ENCODE measurements at places on chromosomes 2 and 18.

GRCh38 chr2:9991221-9991620, 39.7 kb downstream of the GRHL1 start:
- DNase-seq: no peak

- no peak for DNase-seq
Measured at GRCh38 chr2:205733648-205734047, 51.3 kb downstream of the NRP2 start.

GRCh38 chr18:75844146-75844545, 416.6 kb upstream of the SMIM21 start:
- no peak for DNase-seq

- DNase-seq: no peak
Measured at GRCh38 chr2:223300326-223300725, 248.3 kb downstream of the KCNE4 start.

GRCh38 chr2:101041413-101041812, 39.3 kb downstream of the RPL31 start:
- no peak for DNase-seq

DNA sequence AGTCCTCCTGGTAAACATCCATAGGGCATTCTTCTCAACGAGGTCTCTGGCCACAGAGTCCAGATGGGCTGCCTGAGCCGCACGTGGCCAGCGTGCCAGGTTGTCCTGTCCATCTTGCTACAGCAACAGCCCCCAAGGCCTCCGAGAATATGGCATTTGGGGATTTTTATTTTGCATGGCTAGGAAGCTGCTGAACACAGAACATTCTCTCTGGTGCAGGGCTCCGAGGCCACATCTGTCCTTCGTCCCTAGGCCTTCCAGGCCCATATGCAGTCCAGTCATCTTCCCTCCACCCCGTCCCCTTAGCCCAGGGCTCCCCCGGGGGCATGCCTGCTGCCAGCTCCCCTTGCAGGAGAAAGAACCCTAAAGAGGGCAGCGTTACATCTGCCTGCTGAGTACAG, 2.3 kb downstream of the HDAC4 start:
- no peak for DNase-seq

DNA sequence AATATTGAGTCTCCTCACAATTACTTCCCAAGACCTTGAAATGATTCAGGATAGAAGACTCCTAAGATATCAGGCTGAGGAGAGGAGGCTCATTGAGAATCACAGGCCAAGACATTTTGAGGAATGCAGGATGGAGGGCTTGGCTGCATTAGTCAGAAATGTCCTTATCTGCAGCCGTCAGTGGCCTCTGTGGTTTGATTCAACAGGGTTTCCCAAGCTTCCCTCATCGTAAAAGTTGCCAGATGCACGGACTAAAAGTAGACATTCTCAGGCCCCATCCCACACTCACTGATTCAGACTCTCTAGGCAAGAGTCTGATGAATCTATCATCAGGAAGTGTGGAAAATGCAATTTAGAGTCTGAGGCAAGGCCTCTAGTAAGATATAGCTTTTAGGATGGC, 34.0 kb upstream of the TMEM178A start:
- DNase-seq: no peak

DNA sequence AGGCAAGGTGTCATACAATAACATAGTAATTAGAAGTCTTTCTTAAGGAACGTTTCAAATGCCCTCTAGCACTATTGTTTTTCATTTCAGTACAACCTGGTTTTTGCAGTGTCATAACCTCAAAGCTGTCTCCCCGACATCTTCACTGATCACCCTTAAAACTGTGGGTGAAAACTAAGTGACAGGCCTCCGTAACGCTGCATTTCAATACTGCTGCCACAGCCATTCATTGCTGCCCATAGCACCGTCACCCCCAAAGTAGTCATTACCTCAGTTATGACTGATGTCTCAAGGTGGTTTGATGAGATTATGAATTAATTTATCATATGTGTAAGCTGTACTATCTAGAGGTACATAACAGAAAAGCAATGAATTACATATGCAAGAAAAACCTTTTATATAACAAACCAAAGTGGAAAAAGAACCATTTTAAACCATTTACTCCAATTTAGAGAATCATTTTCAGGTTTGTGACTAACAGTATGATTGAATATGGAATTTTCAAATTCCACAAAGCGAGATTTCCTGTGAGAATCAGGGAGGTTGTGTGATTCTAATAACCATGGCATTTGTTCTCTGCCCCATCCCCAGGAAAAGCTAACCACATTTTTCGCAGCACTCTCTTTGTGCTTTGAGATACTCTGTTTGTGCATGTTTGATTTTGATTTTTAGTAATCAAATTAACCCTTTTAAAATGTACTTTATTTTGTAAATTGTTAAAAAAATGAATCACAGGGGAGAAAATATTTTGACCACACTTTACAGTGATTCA, 263.0 kb downstream of the PTGR3 start:
- DNase-seq: no peak

DNA sequence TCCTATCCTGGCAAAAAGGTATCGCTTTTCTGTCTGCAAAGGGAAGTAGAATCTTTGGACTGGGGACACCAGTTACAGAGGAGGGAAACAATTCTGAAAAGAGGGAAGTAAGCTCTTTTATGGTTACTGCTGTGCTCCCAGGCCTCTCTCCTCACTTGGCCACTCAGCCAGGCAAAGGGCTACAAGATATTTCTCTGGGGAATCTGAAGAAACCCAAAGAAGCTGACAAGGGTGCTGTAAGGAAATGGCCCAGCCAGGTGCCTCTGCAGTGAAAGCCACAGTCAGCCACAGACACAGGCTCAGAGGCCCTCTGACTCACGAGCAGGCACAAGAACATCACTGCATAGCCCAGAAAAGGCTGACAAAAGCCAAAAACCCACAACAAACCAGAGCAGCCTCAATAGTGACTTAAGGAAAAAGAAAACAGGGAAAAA, 5.8 kb downstream of the HDLBP start:
- DNase-seq: peak; percentile 52

DNA sequence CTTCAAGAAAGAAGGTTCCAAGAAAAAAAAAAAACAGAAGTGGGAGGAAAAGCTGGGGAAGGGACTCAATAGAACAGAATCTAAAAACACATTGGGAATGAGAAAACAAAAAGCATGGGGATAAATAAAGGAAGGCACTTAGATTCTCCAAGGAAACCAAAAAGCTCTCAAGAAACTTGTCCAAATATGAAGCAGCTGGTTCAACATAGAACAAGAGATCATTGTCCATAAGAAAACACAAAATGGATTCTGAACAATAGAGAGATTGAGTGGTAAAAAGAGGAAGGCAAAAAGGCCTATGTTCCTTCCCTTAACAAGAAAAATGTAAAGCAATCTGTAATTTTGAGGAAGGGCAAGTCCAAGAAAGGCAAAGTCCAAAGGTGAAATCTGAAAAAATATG, 32.9 kb upstream of the ALK start:
- no peak for DNase-seq

- DNase-seq: no peak
Measured at GRCh38 chr2:154945984-154946383, 247.5 kb downstream of the KCNJ3 start.
